ENCODE measurements at places on chromosomes 6 and 20.

DNA sequence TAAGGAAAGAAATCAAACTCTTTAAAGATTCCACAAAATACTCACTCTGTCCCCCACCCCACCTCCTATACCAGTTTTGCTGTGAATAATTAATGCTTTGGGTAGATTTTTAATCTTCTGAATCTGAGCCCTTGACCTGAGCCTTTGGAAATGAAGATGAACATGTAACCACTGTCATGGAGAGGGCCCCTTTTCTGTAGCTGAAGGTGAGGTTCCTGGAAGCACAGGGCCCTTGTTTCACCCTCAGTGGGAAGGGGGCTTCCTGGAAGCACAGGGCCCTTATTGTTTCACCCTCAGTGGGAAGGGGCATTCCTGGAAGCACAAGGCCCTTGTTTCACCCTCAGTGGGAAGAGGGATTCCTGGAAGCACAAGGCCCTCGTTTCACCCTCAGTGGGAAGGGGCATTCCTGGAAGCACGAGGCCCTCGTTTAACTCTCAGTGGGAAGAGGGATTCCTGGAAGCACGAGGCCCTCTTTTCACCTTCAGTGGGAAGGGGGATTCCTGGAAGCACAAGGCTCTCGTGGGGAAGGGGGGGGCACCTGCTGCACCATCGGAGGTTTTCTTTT, 75.7 kb downstream of the DACT2 start:
- DNase-seq = no peak

DNA sequence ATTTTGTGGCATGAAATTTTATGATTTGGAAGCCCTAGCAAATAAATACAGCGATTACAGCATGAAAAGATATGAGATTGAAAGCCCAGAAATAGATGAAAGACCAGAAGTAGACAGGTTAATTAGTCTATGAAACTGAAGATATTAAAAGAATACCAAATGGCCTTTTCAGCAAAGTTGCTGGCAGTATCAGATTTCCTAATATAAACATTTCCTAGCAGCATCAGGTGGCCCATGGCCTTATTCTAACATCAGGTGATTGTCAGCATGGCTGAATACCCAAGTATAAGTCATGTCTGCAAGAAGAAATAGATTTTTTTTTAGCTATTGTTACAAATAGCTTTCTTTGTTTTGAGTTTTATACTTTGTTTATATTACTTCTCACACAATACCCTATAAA, 93.2 kb downstream of the CLVS2 start:
- no peak for DNase-seq

DNA sequence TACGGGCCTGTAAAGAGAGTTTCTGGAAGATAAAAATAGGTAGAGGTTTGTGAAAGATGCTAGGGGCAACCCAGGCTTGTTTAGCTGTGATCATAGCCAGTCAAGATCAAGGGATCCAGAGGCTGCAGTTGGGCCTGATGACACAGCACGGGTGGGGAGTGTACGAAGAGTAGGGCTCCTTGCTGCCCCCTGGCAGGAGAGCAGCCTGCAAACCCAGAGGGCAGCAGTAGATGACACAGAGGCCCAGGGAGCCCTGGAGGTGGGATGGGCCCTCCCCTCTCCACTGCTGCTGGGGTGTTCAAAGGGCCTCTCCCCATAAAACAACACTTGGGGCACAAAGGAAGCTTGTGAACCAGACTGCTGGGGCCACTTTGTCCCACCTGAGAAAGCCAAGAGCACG, 47.2 kb downstream of the VEGFA start:
- peak; percentile 8 for DNase-seq

DNA sequence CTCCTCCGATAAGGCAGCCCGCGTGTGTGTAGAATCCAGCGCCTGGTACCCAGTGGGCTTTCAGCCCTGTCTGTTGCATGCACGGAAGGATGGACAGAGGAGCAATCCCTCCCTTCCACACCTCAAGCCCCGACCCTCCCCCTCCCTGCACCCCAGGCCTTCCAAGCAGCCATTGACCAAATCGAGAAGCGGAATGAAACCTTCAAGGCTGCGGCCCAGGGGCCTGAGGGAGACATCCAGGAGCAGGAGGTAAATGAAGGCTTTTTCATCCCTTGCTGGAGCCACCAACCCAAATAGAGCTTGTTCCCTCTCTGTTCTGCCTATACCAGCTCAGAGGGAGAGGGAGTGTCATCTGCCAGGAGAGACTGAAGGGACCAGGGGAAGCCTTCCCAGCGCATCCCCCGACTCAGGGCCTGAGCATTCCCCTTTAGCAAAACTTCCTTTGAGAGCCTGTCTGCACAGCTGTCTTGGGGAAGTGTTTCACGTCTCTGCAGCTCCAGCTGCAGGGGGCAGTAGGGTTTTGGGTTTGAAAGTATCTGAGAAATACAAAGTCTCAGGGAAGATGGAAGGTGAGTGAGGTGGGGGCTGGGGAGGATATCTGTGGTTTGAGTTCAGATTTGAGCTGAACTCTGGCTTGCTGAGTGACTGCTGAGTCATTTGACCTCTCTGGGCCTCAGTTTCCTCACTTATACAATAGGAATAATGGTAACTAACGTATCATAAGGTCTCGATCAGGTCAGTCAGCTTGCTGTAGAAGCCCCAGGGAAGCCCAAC, 16.1 kb downstream of the FGD2 start:
- peak; percentile 69 for DNase-seq

DNA sequence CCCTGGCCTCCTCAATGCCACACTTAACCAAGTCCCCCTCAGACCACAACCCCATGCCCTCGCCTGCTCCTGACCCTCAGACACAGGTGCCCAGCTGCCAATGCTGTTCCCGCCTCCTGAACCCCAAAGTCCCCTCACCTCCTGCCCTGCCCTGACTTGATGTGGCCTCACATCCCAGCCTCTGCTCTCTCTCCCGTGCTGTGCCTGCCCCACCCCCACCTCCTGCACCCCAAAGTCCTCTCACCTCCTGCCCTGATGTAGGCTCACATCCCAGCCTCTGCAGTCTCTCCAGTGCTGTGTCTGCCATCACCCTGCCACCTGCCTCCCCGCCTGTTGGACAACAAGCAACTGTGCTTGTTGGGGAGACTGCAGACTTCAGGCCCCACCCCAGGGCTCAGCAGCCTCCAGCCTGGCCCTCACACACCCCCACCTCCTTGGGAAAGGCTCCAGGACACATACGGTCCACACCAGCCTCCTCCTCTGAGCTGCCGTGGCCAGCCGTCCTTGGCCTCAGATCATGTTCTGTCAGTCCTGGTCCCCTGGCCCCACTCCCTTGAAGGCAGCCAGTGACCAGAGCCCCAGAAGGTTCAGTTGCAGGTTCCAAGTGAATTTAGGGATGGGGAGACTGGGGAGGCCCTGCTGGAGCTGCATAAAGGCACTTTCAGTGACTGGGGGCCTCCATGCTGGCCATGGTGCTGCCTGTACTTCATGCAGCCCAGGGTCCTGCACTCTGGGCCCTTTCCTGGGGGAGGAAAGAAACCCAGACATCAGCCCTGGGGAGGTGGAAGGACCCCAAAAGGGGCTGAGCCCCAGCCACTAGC, 28.4 kb downstream of the YTHDF1 start:
- DNase-seq = no peak

- DNase-seq = no peak
These were observed 66.5 kb upstream of the SLC35F1 start for GRCh38 chr6:117840541-117840983.

DNA sequence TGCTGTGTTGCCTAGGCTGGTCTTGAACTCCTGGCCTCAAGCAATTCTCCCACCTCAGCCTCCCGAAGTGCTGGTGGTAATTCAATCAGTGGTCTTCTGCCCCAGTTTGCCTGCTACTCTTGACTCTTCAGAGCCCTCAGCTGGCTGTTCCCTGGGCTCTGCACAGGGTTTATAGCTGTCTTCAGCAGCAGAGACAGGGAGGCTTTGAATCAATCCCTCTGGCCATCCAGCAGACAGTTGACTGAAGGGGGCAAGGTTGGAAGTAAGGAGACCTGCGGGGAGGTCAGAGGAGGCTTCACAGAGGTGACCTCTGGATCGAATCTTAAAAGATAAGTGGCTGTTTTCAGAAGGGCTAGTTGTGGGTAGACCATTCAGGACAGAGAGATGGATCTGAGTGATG, 26.0 kb upstream of the KIF3B start:
- no peak for DNase-seq

DNA sequence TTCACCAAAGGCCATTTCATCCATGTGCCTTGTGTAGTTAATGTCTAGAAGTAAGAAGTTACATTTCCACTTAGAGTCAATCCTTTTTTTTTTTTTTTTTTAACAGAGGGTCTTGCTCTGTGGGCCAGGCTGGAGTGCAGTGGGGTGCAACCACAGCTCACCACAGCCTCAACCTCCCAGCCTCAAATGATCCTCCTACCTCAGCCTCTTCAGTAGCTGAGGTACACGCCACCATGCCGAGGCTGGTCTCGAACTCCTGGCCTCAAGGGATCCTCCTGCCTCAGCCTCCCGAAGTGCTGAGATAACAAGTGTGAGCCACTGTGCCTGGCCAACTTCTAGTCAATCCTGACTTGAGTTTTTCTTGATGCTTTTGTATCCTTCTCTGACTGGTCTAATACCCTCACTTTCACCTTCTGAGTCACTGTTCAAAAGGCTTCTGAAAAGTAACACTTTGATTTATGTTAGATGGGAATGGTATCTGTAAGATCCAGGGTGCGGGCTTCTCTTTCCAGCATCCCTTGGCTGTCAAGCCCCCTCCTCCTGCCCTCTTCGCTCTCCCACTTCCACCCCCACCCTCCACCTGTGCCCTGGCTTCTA, 22.1 kb downstream of the TRAM2 start:
- no peak for DNase-seq

DNA sequence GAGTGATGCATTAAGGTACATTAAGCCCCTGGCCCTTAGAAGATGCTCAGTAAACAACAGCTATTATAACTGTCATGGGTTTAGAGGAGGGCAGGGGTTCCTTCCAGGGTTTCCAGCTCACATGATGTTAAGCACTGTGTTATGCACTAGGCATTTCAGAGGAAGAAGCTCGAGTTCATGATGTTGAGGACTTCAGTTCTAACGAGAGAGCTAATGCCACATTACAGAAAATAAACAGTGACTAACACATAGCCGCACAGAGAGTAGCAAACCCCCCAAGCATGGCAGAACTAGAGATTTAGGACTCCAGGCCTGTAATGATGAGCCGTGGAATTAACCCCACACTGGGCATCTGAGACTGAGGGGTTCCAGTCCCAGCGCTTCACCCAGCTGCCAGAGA, 105.2 kb downstream of the UNC5CL start:
- DNase-seq = no peak

GRCh38 chr6:82246802-82247504, 591 bp downstream of the IBTK start:
- DNase-seq = no peak

DNA sequence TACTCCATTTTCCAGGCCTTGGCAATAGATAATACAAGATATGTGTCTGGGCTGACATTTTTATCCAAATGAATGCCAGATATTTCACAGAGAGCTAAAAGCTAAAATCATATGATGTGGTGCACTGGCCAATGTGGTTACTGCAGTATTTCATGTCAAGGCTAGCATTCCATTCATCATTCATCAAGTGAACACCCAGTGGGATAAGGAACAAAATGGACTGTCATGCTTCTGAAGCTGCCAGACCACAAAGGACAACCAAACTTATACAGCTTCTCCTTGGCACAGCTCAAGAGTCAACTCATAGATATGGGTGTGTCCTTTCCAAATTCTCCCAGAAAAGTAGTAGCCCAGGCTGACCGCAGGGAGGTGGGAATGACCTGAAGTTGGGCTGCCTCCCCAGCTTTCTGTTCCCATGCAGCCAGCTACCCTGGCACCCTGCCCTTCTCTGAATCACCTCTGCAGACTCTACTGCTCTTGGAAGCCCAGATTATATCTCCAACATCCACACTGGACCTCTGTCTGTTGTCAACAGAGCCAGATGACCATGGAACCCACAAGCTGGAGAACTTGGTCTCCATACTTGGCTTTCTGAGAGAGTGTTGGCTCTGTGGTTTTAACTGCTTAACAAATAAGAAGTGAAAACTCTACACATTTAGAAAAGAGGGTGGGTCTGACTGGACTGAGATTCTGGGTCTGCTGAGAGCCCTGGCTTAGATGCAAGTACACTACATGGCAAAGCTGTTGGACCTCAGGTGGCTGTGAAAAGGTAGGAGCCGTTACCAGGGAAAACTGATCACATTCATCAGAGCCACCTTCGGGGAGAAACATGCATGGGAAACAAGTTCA, 122.8 kb downstream of the ALDH8A1 start:
- no peak for DNase-seq

DNA sequence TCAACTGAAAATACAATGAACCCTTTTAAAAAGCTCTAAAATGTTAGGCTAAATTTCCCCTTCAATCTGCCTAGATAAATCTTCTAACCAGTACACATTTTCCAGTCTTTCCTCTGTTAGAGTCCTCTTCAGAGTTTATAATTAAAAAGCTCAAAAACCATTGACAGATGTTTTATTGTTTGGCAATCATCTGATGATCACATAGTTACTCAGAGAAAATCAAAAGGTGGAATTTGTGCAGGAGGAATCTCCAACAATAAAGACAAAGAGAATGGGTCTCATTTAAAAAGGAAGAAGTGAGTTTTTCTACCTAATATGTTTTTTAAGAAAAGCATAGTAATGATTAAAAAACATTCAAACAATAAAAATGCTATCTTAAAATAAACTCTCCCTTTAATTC, 3.1 kb downstream of the TRAPPC3L start:
- DNase-seq = no peak

DNA sequence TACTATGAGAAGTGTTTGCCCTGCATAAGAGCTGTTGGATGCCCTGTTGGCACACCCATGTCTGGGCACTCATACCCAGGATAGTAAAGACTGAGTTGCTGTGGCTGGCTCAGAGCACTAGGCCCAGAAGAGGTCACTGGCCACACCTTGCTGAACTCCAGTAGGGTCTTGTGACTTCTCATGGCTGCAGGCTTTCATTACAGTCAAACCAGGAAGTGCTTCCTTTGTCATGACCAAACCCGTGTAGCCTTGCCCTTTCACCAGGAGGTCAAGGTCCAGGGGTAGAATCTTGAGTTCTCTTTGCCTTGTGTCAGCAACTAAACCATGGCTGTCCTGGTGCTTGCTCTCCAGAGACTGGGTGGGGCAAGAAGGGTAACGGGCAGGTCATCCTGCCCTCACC, 49.5 kb downstream of the CD164 start:
- no peak for DNase-seq

- DNase-seq = no peak
These were observed 91.6 kb downstream of the MAP3K7 start for GRCh38 chr6:90495216-90495817.

- no peak for DNase-seq
These were observed 46.4 kb upstream of the TGM2 start for GRCh38 chr20:38211200-38212097.

- DNase-seq = no peak
These were observed 5.9 kb downstream of the PTPRA start for GRCh38 chr20:2879146-2879545.

- DNase-seq = no peak
These were observed 153.0 kb downstream of the REV3L start for GRCh38 chr6:111329882-111330633.

Measured in activated CD4-positive, alpha-beta T cell treated with anti-CD3 and anti-CD28 coated beads, Interleukin-2, amount 50 U/mL, for 4 hours (primary cell).